ENCODE measurements at places on chromosomes 1 and 21. TPM values are rescaled to one million over a fixed set of nuclear protein-coding genes. Genes with fewer than 3 reads are reported as not detected.

DNA sequence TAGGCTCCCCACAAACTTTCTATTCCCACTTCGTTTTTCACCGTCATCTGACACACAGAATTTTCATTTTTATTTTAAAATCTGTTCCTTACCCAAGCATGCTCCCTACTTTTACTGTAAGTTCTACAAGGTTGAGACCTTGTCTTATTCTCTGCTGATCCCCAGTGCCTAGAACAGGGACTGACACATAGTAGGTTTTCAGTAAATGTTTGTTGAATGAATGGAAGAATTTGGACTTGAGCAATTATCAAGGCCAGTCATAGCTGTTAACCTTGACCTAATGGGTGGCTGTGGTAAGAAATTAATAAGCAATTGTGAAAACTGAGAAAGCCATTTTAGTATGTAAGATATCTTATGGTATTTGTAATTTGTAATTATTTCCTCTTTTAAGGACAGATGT is 71.1 kb downstream of the LAMC1 start:
- no peak for DNase-seq

GRCh38 chr1:240935920-240936319 is 324.0 kb upstream of the GREM2 start:
- DNase-seq = no peak

DNA sequence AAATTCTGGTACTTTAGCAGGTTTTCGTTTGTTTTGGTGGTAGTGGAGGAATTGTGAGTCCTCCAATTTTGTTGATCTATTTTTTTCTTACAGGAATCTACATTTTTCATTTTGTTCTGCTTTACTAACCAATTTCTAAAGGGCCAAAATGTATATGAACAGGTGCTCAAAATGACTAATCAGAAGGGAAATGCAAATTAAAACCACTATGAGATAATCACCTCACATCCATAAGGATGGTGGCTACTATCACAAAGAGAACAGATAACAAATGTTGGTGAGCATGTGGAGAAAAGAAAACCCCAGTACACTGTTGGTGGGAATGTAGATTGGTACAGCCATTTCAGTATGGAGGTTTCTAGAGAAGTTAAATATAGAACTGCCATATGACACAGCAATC is 134.2 kb downstream of the LMO4 start:
- no peak for DNase-seq

DNA sequence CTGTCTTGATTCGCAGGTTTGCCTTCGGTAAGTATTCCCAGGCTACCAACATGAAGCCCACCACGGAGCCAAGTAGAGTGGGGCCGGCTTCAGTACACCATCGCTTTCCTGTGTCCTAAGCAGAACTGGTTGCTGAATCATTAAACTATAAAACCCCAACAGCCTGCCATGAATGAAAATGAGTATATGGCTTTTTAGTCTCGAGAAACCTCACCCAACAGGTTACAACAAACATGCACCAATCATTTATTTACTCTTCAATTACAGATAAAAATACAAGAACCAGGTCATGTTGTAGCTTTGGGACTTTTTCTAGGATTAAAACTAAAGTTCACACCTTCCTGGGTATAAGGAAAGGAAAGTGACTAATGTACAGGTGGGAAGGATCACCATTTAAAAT is 7.6 kb downstream of the TMPRSS2 start:
- DNase-seq = no peak

DNA sequence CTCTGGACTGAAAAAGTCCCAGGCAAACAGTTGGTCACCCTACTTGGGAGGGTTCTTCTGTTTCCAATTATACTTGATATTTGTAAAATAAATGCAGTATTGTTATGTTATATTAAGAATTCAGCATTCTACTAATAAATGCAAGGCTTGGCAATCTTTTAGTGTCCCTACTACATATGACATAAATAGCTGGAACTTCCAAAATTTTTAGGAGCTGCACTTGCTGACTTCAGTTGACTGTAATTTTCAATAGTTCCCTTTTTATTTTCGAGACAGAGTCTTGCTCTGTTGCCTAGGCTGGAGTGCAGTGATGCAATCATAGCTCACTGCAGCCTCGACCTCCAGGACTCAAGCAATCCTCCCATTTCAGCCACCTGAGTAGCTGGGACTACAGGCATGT is 20.0 kb downstream of the FOXD3 start:
- DNase-seq = no peak

DNA sequence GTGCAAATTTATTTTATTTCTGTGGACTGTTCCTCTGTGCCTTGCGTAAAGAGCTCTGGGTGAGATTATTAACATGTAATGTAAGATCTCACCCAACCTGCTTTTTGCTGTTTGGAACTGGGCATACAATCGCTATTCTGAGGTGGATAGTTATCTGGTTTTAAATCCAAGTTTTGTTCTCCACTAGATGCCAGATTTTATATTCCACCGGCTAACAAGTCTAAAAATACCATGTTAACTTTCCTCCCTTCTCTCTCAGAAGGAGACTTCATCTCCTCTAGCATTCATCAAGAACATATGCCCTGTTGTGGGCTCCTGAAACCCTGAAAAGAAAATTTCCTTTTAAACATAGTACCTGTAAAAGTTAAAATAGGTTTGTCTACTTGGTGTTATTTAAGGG is 56.4 kb downstream of the C1orf21 start:
- no peak for DNase-seq

- peak; percentile 2 for DNase-seq
Observed at GRCh38 chr1:228150461-228151179, 890 bp downstream of the GJC2 start.

DNA sequence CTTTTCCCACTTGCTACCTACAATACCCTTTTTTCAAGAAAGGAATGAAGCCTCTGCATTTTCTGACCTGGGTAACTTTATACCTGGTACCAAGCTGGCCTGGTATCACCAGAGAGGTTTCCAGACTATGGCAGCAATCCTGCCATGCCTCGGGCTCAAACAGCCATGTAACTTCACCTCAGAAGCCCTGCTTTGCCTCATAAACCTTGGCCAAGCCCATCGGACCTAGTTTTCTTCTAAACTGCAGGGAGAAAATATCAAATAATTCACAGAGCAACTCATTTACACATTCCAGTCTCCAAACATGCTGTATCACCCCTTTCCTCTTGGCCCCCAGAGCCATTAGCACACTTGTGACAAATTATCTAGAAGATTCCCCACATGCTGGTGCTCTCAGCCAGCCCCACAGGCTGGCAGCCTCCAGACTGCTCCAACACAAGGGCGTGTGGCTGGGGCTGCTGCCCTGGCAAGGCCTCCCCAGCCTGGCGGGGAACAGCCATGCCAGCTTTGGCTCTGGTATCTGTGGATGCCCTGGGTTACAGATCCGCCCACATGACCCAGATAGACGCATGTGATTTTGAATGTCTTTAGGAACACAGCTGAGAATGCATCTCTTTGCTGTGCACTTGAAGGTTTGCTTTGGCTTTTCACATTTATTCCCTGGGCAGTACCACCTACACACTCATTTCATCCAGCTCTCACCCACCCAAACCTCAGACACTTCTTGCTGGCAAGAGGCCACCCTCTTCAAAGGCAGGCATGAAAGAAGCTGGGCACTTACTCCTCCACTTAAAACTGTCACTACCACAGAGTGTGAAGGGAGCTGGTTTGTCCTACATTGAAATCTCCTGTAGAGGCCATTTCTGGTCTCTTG is 70.0 kb upstream of the BCAR3 start:
- no peak for DNase-seq

- DNase-seq = no peak
Observed at GRCh38 chr1:23210963-23211362, 6.3 kb downstream of the HTR1D start.

GRCh38 chr21:22575165-22575584 is 1577.0 kb downstream of the NCAM2 start:
- peak; percentile 27 for DNase-seq

- DNase-seq = no peak
Observed at GRCh38 chr21:46185716-46186115, 1.5 kb upstream of the SPATC1L start.

DNA sequence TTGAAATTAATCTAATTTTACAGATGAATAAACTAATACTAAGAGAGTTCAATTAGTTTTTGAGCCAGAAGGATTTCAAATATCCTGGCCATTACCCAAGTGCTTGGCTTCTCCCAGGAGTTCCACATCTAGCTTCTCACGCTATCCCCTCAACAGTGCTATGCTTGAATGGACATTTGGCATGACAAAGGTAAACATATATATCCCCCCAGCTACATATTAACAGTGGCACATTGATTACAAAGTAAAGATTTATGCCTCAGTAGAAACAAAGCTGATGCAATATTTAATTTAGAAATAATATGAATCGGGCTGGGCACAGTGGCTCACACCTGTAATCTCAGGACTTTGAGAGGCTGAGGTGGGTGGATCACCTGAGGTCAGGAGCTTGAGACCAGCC is 434.6 kb upstream of the PRMT6 start:
- no peak for DNase-seq

The BLZF1 gene
- total RNA-seq = 9.8 TPM

The PGLYRP4 gene
- not detected for total RNA-seq

The ELF3 gene
- total RNA-seq = 0.27 TPM

The CSRP1 gene
- 56.2 TPM for total RNA-seq
